Vagina (tissue), 2 donors: ENCODE measurements at places on chromosomes 1 and 21.
A peak's percentile ranks its signal among the peaks of the same experiment; 100 is the strongest.

GRCh38 chr21:27423038-27423437, 456.1 kb upstream of the ADAMTS5 start:
- peaks cover 23% of the 10 kb centered on the region for H3K4me1 ChIP-seq
- H3K27me3 ChIP-seq, result no peaks in the 10 kb centered on the region
- peak overlapping the region; percentile 51 for H3K27ac ChIP-seq
- no peak overlapping the region for H3K4me3 ChIP-seq
- no peak for DNase-seq

- DNase-seq, result no peak
- H3K36me3 ChIP-seq, result no peaks in the 10 kb centered on the region
- no peaks in the 10 kb centered on the region for H3K27me3 ChIP-seq
These were observed 288.5 kb upstream of the SNX7 start for GRCh38 chr1:98373056-98373455.

DNA sequence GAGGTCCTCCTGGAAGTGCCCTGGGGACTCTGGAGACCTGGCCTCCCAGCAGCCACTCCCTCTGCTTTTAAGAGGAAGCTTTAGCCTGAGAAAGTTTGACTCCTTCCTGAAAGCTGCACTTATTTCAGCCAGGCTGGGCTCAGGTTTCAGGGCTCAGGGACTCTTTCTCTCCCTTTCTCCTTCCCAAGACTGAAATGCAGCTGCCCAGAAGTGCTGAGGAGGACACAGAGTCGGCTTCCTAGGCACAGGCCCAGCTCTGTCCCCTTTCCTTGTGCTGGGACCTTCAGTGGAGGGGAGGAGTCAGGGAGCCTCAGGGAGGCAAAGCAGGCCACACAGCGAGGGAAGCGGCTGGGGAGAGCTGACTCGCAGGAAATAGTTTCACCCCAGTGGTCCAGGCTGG, 137.3 kb downstream of the NAV1 start:
- H3K27me3 ChIP-seq, result no peaks in the 10 kb centered on the region
- peak overlapping the region; percentile 8 for H3K27ac ChIP-seq
- H3K4me3 ChIP-seq, result no peak overlapping the region
- H3K36me3 ChIP-seq, result no peaks in the 10 kb centered on the region

DNA sequence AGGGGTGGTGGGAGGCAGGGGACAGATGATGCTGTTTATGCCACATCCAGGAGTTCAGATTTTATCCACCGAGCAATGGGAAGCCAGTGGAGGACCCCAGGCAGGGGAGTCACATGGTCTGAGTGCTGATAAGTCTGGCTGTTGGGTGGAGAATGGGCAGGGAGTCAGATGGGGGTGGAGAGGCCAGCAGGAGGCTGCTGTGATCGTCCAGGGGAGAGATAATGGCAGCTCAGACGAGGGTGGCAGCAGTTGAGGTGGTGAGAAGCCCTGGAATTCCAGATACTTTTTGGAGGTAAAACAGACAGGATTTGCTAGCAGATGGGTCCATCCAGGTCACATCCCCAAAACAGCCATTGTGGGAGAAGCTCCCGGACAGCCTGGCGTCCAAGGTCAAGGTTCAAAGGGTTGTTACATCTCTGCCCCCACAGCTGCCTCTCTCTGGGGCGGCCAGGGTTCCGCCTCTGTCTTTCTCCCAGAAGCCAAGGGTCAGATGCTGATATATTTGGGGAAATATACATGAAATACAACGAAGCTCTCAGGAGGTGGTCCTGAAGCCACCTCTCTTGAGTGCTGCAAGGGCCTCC, 252.1 kb upstream of the TMEM51 start:
- no peak for DNase-seq
- no peaks in the 10 kb centered on the region for H3K27me3 ChIP-seq
- no peaks in the 10 kb centered on the region for H3K36me3 ChIP-seq
- H3K4me1 ChIP-seq, result no peaks in the 10 kb centered on the region
- no peak overlapping the region for H3K27ac ChIP-seq
- H3K4me3 ChIP-seq, result no peak overlapping the region

DNA sequence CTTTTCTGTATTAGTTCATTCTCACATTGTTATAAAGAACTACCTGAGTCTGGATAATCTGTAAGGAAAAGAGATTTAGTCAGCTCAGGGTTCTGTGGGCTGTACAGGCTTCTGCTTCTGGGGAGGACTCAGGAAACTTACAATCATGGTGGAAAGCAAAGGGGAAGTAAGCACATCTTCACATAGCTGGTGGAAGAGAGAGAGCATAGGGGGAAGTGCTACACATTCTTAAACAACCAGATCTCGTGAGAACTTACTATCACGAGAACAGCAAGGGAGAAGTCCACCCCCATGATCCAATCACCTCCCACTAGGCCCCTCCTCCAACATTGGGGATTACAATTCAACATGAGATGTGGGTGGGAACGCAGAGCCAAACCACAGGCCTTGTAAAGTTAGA, 37.9 kb upstream of the AHCTF1 start:
- no peak overlapping the region for H3K27ac ChIP-seq
- no peak overlapping the region for H3K4me3 ChIP-seq
- no peaks in the 10 kb centered on the region for H3K4me1 ChIP-seq
- no peak for DNase-seq

DNA sequence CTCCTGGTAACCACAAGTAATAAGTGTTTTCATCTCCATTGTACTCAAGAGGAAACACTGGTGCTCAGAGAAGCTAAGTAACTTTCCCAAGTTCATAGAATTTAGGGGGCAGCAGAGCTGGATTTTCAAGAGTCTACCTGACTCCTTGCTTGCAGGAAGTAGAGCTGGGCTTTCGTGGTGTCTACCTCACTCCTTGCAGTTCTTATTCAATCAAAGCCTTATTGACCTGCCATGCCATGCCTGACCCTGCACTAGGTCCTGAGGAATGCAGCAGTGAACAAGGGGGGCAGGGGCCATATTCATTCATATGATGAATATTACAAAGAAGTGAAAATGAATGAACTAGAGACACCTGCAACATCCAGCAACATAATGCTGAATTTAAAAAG, 93.3 kb downstream of the GLIS1 start:
- H3K36me3 ChIP-seq, result no peaks in the 10 kb centered on the region
- H3K27me3 ChIP-seq, result no peaks in the 10 kb centered on the region
- no peak for DNase-seq
- no peak overlapping the region for H3K4me3 ChIP-seq

GRCh38 chr1:100703716-100704115, 15.8 kb upstream of the VCAM1 start:
- no peaks in the 10 kb centered on the region for H3K27me3 ChIP-seq
- H3K36me3 ChIP-seq, result no peaks in the 10 kb centered on the region
- DNase-seq, result no peak
- H3K27ac ChIP-seq, result no peak overlapping the region

DNA sequence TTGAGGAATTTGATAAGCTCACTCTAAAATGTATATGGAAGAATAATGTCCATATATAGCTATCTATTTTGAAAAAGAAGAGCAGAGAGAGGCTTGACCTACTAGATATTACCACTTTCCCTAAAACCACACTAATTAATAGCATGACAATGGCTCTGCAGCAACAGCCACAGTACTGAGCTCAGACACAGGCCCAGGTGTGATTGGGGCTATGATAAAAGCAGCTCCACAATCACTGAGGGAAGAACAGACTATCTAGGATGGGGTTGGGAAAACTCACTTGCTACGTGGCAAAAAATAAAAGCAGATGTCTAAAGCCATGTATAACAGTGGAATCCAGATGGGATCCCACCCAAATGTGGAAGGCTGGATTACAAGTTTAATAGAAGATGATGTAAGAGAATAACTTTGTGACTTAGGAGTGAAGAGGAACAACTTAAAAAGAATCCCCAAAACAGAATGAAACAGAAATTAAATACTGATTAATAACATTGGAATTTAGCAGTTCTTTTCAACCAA, 80.8 kb upstream of the RAB4A start:
- H3K4me3 ChIP-seq, result no peak overlapping the region
- H3K36me3 ChIP-seq, result no peaks in the 10 kb centered on the region
- no peak overlapping the region for H3K27ac ChIP-seq

DNA sequence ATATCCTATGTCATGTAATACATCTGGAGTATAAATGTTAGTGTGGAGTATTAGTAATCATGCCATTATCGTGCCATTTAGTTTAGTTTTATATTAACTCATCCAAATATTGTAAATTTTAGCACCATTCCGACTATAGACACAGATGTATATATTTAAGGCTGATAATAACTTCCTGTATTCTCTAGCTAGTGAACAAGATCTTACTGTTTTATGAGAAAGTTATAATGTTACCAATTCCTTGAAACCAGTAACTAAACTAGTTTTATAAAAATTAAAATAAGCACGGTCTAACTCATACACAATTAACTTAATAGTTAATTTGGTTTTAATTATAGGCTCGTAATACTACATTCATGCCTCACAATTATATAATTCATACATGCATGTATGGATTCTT, 808.6 kb downstream of the USP25 start:
- H3K4me1 ChIP-seq, result peaks cover 6% of the 10 kb centered on the region
- no peak for DNase-seq
- H3K27me3 ChIP-seq, result no peaks in the 10 kb centered on the region
- H3K36me3 ChIP-seq, result no peaks in the 10 kb centered on the region
- peak overlapping the region; percentile 88 for H3K27ac ChIP-seq
- H3K4me3 ChIP-seq, result peak overlapping the region; percentile 37

DNA sequence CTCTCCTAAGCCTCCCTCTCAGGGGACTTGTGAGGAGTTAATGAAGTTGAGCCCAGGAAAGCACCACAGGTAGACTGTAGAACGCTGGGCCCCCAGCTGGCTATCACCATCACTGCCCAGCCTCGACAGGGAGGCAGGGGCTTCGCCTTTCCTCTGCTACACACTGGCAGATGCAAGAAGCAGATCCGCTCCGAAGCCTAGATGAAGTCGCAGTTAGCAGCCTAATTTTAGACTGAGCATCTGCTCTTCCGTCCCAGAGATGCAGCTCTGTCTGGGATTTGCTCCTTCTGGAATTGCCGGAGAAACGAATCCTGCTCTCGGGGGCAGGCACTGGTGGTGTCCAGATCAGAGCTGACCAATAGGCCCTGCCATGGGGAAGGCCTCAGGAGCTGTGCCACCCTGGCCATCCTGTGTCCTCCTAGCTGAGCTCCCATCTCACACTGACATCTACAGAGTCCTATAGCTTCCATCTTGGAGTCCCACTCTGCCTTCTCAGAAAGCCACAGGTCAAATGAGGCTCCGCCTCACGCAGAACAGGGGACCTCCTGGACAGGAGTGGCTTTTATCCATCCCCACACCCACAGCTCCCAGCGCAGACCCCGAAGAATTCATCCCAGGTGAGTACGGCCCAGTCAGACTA, 186.8 kb upstream of the EDN2 start:
- H3K4me3 ChIP-seq, result no peak overlapping the region
- H3K27ac ChIP-seq, result no peak overlapping the region
- no peak for DNase-seq

GRCh38 chr1:42961312-42962091, 2.8 kb upstream of the SLC2A1 start:
- H3K4me1 ChIP-seq, result peaks cover 44% of the 10 kb centered on the region
- no peak overlapping the region for H3K4me3 ChIP-seq
- no peaks in the 10 kb centered on the region for H3K36me3 ChIP-seq
- H3K27me3 ChIP-seq, result no peaks in the 10 kb centered on the region

- no peak for DNase-seq
- H3K27ac ChIP-seq, result no peak overlapping the region
- H3K27me3 ChIP-seq, result no peaks in the 10 kb centered on the region
- H3K4me3 ChIP-seq, result no peak overlapping the region
- peaks cover 49% of the 10 kb centered on the region for H3K36me3 ChIP-seq
These were observed 9.8 kb downstream of the MUL1 start for GRCh38 chr1:20498116-20498515.
